AG09309 (cell line): ENCODE measurements at places on chromosomes 2 and 18.

DNA sequence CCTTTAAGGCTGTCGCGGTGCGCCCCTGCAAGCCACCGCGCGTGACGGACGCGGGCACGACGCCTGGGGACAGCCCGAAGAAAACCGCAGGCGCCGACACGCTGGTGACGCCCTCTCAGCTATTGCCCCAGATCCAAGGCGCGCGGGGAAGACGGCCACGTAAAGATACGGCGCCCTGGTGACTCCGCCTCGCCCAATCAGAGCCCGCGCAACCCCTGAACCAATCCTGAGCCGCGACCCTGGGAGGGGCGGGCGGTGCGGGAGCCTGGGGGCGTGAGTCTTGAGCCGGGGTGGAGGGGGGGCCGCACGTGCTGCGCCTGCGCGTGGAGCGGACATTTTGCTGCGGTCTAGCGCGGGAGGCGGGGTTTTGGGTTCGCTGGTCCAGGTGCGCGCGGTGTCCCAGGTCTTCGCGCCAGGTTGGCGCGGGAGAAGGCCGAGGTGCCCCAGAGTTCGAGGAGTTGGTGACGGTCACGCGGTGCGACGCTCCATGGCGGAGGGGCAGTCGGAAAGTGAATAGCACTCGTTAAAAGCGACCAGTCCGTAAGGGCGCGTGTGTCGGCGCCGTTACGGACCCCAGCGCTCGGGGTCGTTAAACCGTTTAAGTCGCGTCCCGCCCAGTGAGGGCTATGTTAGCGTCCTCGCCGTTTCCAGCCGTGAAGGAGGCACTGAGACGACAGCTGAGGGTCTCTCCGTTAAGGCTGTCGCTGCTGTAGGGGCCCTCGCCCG lies 15.9 kb downstream of the NMUR1 start:
- peak; percentile 68 for DNase-seq

DNA sequence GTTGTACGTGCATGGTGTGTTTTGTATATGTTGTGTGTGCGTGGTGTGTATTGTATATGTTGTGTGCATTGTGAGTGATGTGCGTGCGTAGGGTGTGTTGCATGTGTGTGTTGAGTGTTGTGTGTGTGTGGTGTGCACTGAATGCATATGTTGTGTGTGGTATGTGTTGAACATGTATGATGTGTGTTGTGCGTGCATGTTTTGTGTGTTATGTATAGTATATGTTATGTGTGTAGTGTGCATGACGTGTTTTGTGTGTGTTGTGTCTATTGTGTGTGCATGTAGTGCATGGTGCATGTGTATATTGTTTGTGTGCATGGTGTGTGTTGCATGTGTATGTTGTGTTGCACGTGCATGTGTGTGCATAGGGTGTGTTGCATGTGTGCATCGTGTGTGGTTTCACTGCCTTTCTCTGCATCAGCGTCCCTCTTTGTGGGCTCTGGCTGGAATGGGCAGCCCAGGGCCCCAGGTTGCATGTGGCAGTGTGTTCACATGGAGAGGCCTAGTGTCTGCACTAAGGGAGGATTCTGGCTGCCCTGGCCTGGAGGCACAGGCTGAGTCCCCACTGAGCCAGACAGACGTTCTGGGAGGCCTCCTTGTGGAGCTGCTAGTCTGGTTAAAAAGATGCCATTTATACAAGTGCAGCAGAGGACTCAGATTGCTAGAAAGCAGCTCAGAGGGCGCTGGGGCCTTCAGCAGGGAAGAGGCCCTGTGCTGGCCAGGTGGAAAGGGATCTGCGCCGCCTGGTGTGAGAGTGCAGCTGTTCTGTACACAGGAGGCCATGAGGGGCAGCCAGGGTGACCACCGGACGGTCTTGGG lies 107.2 kb downstream of the FAM168B start:
- DNase-seq = no peak

GRCh38 chr2:21501376-21502027 lies 377.7 kb downstream of the TDRD15 start:
- no peak for DNase-seq

- no peak for DNase-seq
Observed at GRCh38 chr2:132564065-132564464, 105.9 kb downstream of the LYPD1 start.

GRCh38 chr2:44205169-44205568 lies 36.5 kb downstream of the PPM1B start:
- no peak for DNase-seq

- DNase-seq = peak; percentile 67
Observed at GRCh38 chr2:205477016-205477705, 205.1 kb upstream of the NRP2 start.

GRCh38 chr2:221833966-221834365 lies 261.9 kb upstream of the EPHA4 start:
- no peak for DNase-seq

DNA sequence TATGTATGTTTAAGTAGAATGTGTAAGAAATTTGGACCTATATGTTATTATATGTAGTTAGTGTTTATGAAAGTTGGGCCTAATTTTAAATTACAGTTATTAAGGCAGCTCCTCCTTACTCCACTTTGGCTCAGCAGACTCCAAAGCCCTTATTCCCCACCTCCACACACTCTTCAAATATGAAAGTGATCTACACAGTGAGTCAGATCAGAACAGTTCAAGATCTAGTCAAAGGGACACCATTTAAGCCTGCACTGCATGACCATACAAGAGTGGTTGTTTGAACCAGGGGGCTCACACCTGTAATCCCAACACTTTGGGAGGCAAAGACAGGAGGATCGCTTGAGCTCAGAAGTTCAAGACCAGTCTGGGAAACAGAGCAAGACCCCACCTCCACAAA lies 21.2 kb upstream of the PMAIP1 start:
- DNase-seq = no peak

- no peak for DNase-seq
Observed at GRCh38 chr2:17589406-17590035, 49.0 kb downstream of the VSNL1 start.

- no peak for DNase-seq
Observed at GRCh38 chr18:57052173-57052572, 94.7 kb upstream of the BOD1L2 start.

- no peak for DNase-seq
Observed at GRCh38 chr2:184119989-184120800, 478.1 kb upstream of the ZNF804A start.

- DNase-seq = no peak
Observed at GRCh38 chr2:217489145-217489960, 513.4 kb downstream of the TNS1 start.

- DNase-seq = no peak
Observed at GRCh38 chr2:27798486-27798885, 27.0 kb downstream of the MRPL33 start.

DNA sequence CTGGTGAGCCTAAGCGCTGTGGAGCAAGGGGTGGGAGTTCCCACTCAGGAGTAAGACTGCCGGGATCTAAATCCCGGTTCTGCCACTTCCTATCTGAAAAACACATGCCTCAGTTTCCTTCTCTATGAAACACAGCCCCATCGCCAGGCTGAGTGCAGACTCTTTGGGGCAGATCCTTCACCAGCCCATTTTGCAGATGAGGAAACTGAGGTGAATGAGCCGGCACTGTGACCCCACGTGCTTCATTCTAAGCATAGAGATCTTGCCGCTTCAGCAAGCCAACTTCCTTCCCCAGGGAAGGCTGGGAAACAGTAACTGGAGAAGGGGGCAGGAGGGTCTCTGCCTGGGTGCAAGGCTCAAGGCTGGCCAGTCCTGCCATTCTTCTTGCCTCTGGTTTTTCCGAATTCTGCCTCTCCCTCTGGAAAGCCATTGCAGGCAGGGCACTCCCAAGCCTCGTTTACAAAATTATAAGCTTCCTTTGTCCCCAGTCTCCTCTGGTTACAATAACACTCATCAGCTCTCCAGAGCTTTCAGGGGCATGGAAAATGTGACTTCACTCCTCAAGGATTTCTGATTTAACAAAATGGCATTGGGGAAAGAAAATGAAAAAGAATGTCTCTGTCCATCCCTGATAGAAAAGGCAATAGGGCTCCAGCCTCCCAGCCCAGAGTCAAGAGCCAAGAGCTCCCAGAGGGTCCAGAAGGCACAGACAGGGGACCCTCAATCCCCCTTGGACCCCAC lies 249.2 kb downstream of the TNS1 start:
- DNase-seq = no peak

- DNase-seq = peak; percentile 10
Observed at GRCh38 chr2:203077451-203077850, 62.8 kb downstream of the NBEAL1 start.

- DNase-seq = no peak
Observed at GRCh38 chr2:118672571-118673158, 174.8 kb downstream of the EN1 start.

DNA sequence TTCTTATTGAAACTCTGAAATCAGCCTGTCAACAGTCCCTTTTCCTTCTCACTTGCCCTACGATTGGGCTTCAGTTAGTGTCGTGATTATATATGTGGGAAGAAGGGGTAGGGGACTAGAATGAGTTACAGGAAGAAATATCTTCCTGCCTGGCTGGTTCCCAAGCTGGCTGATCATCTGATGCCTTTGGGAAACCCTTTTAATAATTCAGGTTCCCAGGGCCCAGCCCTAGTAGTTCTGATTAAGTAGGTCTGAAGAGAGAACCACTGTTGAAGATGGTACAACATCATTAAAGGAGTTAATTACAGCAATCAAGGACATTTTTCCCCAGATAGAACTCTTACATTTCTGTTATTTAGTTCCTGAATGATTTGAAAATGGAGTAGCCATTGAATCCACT lies 110.1 kb upstream of the EML6 start:
- DNase-seq = no peak

- no peak for DNase-seq
Observed at GRCh38 chr2:1373830-1374229, 39.4 kb upstream of the TPO start.

- no peak for DNase-seq
Observed at GRCh38 chr2:176080540-176081375, 3.0 kb downstream of the EVX2 start.

DNA sequence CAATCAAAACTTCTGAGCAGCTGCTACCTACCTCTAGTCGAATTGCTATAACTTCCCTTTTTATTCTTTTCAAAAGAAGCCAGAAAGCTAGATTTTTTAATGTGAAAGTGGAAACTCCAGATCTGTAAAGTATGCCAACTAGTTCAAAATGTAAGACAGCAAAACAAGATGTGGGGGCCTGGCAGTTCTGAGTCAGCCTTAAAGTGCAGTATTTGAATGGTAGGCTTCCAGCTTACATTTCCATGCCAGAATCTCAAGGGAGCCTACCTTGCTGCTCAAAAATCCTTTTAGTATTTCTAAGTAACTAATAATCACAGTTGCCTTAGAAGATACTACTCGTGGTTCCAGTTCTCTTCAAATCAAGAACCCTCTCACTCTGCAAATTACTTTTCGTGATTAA lies 1288.7 kb downstream of the LRP1B start:
- no peak for DNase-seq
